Frontal cortex (tissue), 4 donors: ENCODE measurements at places on chromosomes 7 and 10. TPM values are rescaled to one million over a fixed set of nuclear protein-coding genes. Genes with fewer than 3 reads are reported as not detected.

OR6V1 gene
- not detected for total RNA-seq

KAZALD1 gene
- 0.41 TPM for total RNA-seq

TAS2R41 gene
- not detected for total RNA-seq

PRKCQ gene
- total RNA-seq, result 2.0 TPM

GDF2 gene
- not detected for total RNA-seq

SLC29A4 gene
- 14.7 TPM for total RNA-seq

AGR2 gene
- total RNA-seq, result 1.2 TPM

CNTNAP2 gene
- 110 TPM for total RNA-seq

C10orf143 gene
- 0.41 TPM for total RNA-seq

CTAGE6 gene
- total RNA-seq, result under 0.01 TPM

CREB5 gene
- total RNA-seq, result 4.5 TPM

HTR5A gene
- total RNA-seq, result 2.9 TPM

CC2D2B gene
- 1.2 TPM for total RNA-seq

PTPRZ1 gene
- 138 TPM for total RNA-seq

HELLS gene
- 14.7 TPM for total RNA-seq

CYP3A5 gene
- total RNA-seq, result 1.6 TPM
